Activated B cell treated with CpG ODN at 0.5 μM for 24 hours (primary cell): ENCODE measurements at places on chromosomes 12 and 14. TPM values are rescaled to one million over a fixed set of nuclear protein-coding genes. Genes with fewer than 3 reads are reported as not detected.

Gene CCDC177
- total RNA-seq = 0.05 TPM in 1 of 2 replicates, not detected in the other

Gene LRP1-AS
- total RNA-seq = not detected in 2 replicates

Gene CPNE6
- total RNA-seq = 0.09 TPM in 1 of 2 replicates, not detected in the other

Gene RNASE3
- not detected in 2 replicates for total RNA-seq

DNA sequence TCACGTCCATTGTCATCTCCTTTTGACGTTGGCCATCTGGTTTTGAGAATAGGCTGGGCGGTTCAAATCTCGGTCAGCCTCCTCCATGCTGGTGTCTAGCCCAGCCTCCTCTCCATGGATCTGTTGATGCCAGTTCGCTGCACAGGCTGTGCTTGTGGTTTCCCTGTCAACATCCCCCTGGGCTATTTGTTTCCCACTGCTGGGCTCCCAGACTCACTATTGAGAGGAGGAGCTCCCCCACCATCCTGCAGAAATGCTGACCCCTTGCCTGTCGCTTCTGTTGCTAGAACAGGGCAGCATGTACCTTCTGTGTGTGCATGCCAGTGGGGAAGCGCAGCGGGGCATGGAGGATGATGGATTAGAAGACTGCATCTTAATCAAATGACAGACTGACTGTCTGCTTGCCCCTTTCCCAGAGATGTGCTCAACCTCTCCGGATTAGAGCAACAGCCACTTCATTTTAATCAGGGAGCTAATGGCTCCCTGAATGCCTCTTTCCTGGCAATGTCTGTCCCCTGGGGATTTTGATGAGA, 170.5 kb downstream of the TSPAN9 start:
- no peak overlapping the region for H3K27ac ChIP-seq
- H3K4me3 ChIP-seq = no peak overlapping the region
- no peak for DNase-seq
- peaks cover 16% of the 10 kb centered on the region for H3K4me1 ChIP-seq

DNA sequence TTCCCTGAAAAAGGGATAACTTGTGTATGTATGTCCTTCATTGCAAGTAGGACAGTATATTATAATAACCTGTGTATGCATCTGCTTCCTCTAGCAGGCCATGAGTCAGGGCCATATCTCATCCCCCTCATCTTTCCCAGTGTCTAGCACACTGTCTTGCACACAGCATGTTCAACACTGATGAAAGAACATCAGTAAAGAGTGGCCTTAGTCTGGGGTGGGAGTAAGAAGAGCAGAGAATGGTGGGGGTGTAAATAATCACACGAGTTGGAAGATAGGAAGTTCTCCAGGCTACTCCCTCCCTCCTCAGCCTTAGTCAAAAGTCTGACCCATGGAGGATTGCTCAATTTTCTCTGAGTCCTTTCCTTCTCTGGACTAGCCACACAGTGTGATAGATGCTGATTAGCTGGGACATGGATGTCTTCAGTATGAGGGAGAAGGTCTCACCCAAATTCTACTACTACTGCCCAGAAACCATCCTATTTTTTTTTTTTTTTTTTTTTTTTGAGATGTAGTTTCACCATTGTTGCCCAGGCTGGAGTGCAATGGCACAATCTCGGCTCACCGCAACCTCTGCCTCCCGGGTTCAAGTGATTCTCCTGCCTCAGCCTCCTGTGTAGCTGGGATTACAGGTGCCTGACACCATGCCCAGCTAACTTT, 14.6 kb upstream of the SP1 start:
- H3K27ac ChIP-seq = peak overlapping the region; percentile 90
- no peaks in the 10 kb centered on the region for H3K36me3 ChIP-seq
- no peak for DNase-seq
- peak overlapping the region; percentile 77 for H3K4me3 ChIP-seq

- H3K4me3 ChIP-seq = no peak overlapping the region
- peaks cover 15% of the 10 kb centered on the region for H3K36me3 ChIP-seq
- no peak overlapping the region for H3K27ac ChIP-seq
- no peak for DNase-seq
These were observed 78.8 kb downstream of the RPS6KA5 start for GRCh38 chr14:90981636-90982035.

- H3K27ac ChIP-seq = peak overlapping the region; percentile 72
- DNase-seq = no peak
- no peak overlapping the region for H3K4me3 ChIP-seq
- no peaks in the 10 kb centered on the region for H3K27me3 ChIP-seq
- peaks cover 38% of the 10 kb centered on the region for H3K36me3 ChIP-seq
- H3K4me1 ChIP-seq = peaks cover 68% of the 10 kb centered on the region
These were observed 148.4 kb downstream of the CHST11 start for GRCh38 chr12:104604995-104605675.

- H3K4me1 ChIP-seq = no peaks in the 10 kb centered on the region
- H3K36me3 ChIP-seq = no peaks in the 10 kb centered on the region
- H3K27me3 ChIP-seq = no peaks in the 10 kb centered on the region
These were observed 411.0 kb downstream of the NELL2 start for GRCh38 chr12:44465139-44465538.

DNA sequence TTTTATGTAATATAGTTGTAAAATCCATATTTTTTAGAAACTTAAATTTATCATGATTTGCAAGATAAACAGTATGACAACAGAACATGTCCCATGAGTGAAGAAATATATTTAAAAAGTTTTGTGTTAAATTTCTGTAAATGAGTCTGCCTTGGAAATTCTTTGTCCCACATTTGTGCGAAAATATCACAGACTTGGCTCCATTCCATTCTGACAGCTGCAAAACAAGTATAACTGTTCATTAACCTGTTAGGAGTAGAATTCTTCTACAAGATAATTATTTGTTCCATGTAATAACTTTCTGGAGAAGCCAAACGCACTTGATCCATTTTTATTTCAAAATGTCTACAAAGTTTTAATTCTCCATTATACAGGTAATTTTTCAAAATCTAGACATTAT, 37.9 kb downstream of the MDM1 start:
- peaks cover 3% of the 10 kb centered on the region for H3K4me1 ChIP-seq
- H3K27ac ChIP-seq = no peak overlapping the region
- no peaks in the 10 kb centered on the region for H3K27me3 ChIP-seq

- H3K4me1 ChIP-seq = no peaks in the 10 kb centered on the region
- H3K4me3 ChIP-seq = no peak overlapping the region
- H3K36me3 ChIP-seq = no peaks in the 10 kb centered on the region
- no peak overlapping the region for H3K27ac ChIP-seq
- no peak for DNase-seq
These were observed 56.7 kb downstream of the BCL11B start for GRCh38 chr14:99215277-99215676.
